ENCODE measurements at places on chromosomes 4 and X. TPM values are rescaled to one million over a fixed set of nuclear protein-coding genes. Genes with fewer than 3 reads are reported as not detected.
A peak's percentile ranks its signal among the peaks of the same experiment; 100 is the strongest.

The CPLX1 gene
- 3.2 TPM for total RNA-seq

- no peak for DNase-seq
Measured at GRCh38 chrX:4243759-4244158, 530.3 kb upstream of the PRKX start.

The GLA gene
- total RNA-seq = 8.5 TPM

DNA sequence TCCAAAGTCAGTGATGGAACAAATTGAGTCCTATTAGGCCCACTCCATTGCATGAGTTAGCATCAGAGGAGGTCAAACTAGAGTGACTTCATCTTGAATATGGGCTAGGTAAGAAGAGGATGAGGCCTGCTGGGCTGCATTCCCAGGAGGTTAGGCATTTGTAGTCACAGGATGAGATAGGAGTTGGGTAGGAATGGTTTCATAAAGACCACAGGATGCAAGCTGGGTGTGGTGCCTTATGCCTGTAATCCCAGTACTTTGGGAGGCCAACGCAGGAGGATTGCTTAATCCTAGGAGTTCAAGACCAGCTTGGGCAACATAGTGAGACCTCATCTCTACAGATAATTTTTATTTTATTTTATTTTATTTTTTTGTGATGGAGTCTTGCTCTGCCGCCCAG lies 26.8 kb downstream of the PDGFRA start:
- DNase-seq = no peak

The LSM6 gene
- 11.4 TPM for total RNA-seq

- no peak for DNase-seq
Measured at GRCh38 chr4:100754751-100755150, 236.9 kb upstream of the EMCN start.

GRCh38 chr4:56085275-56085674 lies 136.5 kb downstream of the CEP135 start:
- no peak for DNase-seq

The DOK7 gene
- 41.4 TPM for total RNA-seq

The PRR32 gene
- not detected for total RNA-seq

- no peak for DNase-seq
Measured at GRCh38 chr4:177546745-177547144, 104.5 kb upstream of the AGA start.

- DNase-seq = no peak
Measured at GRCh38 chr4:67762086-67762485, 7.9 kb upstream of the GNRHR start.

- DNase-seq = no peak
Measured at GRCh38 chr4:117987464-117987863, 46.8 kb upstream of the NDST3 start.

GRCh38 chrX:9352243-9352642 lies 112.6 kb upstream of the TBL1X start:
- no peak for DNase-seq

- no peak for DNase-seq
Measured at GRCh38 chrX:30592831-30593230, 15.3 kb upstream of the TASL start.

The KLF8 gene
- total RNA-seq = 3.2 TPM

GRCh38 chr4:80228460-80228859 lies 31.2 kb downstream of the PRDM8 start:
- no peak for DNase-seq

The CT45A7 gene
- not detected for total RNA-seq

DNA sequence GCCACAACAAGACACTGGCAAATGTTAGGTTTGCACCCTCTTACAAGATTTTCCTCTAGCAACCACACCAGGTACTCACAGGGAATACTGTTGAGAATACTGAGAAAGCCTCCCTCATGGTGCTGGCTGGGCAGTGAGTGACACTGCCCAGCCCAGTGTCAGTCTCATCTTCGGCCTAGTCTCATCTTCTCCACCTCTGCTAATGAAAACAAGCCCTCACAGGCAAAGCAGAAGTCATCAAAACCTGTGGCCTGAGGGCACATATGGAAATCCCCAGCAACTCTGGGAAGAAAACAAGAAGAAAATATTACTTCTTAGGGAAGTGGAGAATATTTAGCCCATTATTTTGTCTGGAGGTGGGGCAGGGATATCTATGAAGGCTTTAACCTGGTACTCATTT lies 7.9 kb upstream of the ADAM29 start:
- no peak for DNase-seq

DNA sequence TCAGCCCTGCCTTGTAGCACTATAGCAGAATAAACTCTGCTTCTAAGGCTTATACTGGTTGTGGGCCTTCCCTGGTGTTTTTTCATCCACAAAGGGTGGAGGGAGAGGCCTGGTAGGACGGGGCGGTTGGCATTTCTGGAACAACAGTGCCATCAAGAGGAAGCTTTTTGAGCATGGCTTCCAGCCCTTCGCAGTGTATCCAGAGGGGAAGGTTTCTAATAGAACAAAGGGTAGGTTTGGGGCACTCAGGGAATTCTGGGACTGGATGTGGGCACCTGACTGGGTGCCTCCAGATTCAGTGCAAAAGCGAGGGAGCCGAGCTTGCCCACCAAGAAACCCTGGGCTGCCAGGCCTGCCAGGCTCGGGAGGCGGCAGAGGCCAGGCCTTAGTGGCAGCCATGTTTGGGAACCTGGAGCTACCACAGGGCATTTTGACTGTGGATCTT lies 229.6 kb upstream of the AGTR2 start:
- peak; percentile 51 for DNase-seq

GRCh38 chr4:123386609-123387008 lies 10.0 kb upstream of the SPRY1 start:
- DNase-seq = no peak

DNA sequence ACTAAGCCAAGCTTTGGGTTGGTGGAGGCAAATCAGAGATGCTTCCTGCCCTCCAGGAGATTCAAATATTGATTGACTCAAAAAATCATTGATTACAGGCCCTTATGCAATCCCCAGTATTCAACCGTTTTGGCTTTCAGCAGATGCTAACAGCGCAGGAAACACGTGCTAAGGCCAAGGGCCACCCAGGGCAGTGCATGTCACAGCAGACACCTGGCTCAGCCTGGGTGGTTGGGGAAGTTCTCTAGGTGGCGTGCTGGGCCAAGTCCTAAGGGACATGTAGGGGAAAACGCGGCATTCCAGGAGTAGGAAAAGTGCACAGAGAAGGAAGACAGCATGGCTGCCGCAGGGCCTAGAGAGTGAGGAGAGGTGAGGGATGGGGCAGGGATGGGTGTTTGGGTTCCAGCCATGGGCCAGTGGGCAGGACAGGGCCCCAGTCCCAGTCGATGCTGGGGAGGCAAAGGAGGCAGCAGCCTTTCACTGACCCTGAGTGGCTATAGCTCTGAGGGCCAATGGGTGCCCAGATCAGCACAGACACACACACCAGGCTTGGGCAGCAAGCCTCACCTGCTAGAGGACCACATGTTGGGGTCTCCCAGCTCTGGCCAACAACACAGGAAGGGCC lies 239.1 kb downstream of the EVC2 start:
- no peak for DNase-seq

GRCh38 chr4:121740796-121741409 lies 24.1 kb downstream of the SMIM43 start:
- no peak for DNase-seq

DNA sequence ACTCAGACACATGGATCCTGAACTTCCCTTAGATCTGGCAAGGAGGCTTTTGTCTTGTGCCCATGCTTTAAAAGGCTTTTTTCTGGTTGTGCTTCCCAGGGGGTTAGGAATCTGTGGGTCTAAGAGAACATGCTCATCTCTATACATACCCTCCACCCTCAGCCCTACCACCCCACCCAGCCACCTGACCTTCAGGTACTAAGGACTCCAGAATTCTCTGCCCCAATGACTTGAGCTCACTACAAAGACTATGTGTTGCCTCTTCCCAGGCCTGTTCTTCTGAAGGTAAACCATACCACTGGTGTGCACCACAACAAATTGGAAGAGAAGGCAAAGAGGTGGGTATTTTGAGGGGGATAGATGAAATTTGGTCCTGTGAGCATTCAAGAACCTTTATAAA lies 167.3 kb upstream of the ETNPPL start:
- DNase-seq = no peak

- DNase-seq = no peak
Measured at GRCh38 chrX:119809185-119809666, 17.8 kb upstream of the RPL39 start.

The MAGEA12 gene
- total RNA-seq = not detected

DNA sequence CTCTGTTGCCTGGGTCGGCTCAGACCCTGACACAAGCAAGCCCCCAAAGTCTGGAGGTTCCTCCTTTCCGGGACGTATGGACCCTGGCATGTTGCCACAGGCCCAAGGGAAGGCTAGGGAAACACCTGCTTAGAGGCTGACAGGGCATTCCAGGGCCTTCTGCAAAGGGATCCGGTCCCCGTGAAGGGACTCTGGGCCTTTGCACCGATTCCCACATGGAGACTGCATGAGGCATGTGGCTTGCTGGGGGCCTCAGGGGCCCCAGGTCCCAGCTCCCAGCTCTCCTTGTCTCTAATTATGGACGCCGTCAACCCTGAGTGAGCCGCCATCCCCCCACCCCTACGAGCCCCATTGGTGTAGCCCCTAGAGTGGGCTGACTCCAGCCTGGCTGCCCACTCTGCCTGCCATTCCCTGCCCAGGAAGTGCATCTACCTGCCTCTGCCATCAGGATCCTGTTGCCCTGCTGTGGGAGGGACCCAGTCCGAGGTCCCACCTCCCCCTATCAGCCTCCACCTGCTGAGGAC lies 4.2 kb upstream of the RGS12 start:
- DNase-seq = no peak

The SLIT2 gene
- 5.4 TPM for total RNA-seq

The TRIM60 gene
- total RNA-seq = not detected

The CDX4 gene
- not detected for total RNA-seq

DNA sequence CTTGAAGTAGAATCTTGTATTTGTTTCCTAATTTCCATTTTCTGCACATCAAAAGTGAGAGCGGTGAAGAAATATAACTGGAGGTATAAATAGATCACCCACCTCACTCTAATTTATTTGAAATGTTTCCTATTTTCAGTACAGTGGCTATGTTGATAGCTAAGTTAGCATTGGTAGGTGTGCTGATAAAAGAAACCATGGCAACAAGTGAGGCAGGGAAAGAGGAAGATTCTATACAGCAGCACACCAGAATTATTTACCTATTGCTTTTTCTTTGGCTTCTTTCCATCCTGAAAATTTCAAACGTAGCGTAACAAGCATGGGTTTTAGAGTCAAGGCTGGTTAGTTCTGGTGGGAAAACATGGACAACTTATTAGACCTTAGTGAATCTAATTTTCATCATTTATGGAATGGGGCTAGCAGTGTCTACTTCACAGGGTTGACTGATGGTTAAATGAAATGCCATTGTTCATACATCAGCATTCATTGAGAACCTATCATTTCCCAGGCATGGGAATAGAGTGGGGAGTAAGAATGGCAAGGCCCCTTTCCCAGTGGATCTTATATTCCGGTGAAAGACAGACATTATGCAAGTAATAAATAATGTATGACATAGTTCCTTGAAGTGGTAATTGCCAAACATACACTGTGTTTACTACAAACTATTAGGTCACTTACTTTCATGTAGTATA lies 30.6 kb upstream of the CTSO start:
- no peak for DNase-seq

The ABRAXAS1 gene
- 7.0 TPM for total RNA-seq

The HS3ST1 gene
- 1.3 TPM for total RNA-seq

All from heart right ventricle (tissue), 16 donors.